ENCODE measurements at places on chromosomes 11 and 22.
A peak's percentile ranks its signal among the peaks of the same experiment; 100 is the strongest.

DNA sequence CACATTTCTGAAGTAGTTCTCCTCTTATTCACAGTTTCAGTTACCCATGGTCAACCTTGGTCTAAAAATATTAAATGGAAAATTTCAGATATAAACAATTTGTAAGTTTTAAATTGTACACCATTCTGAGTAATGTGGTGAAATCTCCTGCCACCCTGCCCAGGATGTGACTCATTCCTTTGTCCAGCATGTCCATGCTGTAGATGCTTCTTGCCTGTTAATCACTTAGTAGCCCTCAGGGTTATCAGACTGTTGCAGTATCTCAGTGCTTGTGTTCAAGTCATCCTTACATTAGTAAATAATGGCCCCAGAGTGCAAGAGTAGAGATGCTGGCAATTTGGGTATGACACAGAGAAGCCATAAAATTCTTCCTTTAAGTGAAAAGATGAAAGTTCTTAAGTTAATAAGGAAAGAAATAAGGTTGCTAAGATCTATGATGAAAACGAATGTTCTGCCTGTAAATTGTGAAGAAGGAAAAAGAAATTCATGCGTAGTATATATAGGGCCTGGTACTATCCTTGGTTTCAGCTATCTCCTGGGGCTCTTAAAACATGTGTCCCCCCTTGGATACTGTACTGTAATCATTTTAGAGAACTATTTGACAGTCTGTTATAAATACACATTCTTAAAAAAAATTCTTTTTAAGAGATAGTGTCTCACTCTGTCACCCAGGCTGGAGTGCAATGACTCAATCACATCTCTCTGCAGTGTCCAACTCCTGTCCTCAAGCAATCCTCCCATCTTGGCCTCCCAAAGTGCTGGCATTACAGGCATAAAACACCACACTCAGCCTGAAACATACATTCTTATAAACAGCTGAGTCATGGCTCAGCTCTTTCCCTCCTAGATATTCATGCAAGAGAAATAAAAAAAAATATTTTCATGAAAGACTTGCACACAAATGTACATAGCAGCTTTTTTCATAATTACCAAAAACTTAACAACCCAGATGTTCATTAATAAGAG is 31.3 kb downstream of the MTNR1B start:
- no peak for DNase-seq

- DNase-seq = no peak
Measured at GRCh38 chr11:62656796-62657429, 3.8 kb upstream of the INTS5 start.

- no peak for DNase-seq
Measured at GRCh38 chr11:79383874-79384273, 57.0 kb downstream of the TENM4 start.

GRCh38 chr22:50139843-50140415 is 30.6 kb upstream of the PANX2 start:
- DNase-seq = no peak

DNA sequence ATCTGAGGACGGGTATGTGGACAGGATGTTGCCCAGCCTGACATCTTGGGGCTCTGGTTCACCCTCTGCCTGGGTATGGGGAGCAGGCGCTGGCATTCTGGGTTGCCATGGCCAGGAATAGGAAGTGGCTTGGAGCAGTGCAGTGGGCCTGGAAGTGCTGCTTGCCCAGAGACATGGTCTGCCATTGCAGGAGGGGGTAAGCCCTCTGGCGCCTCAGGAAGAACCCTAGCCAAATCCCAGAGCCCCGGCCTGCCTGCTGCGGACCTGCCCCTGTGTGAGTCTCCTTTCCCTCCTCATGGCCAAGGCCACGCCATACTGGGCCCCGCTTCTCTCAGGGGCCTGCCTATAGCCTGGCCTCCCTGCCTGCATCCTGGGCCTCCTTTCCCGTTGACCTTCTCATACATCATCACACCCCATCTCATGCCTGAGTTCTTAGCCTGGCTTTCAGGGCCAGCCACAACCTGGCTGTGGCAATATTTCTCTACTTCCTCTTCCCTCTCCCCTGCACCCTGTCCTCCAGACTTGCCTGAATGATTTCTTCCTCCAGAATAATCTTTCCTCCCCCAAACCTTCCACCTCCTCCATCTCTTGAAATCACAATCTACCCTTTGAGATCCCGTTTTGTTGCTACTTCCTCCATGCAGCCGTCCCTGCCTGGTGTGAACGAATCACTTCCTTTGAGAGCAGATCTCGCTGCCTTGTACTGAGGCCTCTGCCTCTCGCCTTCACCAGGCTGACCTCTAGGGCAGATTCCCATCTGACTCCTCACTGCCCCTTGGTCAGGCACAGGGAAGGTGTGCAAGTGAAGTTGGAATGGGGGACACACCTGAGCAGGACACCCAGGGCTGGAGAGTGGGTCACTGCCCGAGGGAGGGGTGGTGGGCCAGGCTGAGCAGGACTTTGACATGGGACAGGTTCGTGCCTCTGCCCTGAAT is 5.2 kb downstream of the CAPN5 start:
- no peak for DNase-seq

DNA sequence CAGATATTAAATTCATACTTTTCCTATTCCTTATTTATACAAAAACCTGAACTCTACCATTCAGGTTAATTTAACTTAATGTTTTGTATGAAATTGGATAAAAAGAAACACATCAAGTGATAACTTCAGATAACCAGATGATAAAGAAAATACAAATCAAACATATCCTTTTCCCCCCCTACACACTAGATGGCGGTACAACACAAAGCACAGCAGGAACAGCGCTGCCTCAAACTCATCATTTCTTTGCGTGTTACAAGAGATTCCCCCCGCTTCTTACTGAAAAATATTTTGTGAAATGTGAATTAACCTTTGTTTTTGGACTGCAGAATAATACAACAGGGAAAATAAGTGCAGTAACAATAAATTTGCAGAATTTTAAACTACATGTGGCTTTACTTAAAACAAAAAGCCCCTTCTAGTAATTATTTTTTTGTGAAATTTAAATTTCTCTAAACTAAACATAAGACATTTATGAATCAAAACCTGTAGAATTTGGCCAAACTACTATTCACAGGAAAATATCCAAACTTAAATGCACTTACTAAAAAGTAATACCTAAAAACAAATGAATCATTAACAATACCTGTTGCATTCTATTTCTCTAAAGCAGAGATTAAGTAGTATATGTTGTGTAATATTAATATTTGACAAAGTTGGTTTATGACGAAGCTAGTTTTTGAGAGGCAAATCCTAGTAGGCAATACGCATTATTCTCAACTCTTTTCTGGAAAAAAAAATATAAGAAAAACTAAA is 74.4 kb downstream of the ARHGAP32 start:
- peak; percentile 86 for DNase-seq

GRCh38 chr11:111941963-111942362 is 4.8 kb downstream of the DIXDC1 start:
- DNase-seq = peak; percentile 42

DNA sequence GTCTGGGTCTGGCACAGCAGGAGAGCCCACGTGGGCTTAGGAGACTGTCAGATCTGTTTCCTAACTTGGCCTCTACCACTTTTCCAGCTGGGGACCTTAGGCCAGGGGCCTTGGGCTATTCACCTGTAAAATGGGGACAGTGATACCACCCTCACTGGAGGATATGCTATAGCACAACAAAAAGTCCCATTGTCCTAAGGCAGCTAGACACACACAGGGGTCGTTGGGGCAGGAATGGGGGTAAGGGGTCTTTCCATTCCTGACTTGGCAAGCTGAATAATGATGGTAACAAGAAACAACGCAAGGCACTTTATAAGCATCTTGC is 2.6 kb upstream of the SH3BP1 start:
- no peak for DNase-seq

DNA sequence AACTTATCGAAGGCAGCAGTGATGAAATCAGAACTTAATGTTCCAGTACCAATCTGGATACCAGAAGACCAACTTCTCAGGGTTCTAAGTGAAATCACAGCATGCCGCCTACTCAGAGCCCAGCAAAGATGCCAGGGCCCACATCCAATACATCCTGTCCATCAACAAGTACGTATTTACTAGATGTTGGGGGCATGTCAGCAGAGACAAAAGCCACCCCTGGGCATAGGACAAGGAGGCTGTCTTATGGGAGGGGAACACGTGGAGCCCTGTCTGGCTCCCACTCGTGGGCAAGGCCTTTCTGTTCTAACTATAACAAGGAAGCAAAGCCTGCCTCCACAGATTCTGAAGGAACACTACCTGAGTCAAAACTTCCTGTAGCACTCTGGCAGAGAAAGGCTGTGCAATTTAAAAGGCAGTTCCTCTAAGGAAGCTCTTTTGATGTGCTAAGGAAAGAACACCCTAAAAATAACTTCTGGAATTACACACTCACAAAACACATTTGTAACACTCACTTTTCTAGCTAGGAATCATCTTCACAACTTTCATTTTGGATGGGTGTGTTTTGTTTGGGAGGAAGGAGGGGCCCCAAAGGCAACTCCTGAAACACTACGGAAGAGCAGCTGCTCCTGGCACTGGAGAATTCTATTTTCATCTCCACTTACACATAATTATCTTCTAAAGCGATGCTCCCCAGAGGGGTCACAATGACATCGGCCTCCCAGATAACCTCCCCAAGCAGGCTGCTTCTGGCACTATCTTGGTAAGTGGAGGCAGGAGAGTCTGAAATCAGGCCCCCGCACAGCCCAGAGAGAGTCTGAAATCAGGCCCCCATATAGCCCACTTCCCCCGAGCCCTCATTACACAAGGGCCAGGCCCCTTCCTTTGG is 14.2 kb downstream of the SMCO4 start:
- DNase-seq = peak; percentile 87

DNA sequence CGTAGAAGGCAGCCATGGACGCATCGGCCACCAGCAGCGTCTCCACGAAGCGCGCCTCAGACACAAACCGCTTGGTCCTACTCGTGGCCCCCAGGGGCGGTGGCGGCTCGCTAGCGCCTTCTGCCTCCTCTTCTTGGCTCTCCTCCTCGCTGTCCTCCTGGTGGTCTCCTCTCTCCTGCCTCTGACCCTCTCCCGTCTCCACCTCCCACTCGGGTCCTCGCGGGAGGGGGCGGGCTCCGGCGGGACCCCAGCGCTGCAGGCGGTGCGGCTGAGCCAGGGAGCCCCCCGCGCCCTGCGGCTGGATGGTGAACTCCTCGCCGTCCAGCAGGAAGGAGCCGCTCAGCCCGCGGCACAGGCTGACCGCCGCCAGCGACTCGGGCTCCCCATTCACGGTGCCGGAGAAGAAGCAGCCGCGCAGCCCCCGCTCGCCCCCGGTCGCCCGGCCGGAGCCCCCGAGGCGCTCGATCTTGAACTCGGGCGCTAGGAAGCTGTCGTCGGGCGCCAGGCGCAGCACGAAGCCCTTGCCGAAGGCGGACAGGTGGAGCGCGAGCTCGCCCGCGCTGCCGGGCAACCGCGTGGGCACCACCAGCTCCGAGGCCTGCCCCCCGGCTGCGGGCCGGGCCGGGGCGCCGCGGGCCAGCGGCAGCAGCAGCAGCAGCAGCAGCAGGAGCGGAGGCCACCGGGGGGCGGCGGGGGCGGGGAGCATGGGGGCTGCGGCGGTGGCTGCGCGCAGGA is 661 bp downstream of the ADAMTS8 start:
- peak; percentile 95 for DNase-seq

DNA sequence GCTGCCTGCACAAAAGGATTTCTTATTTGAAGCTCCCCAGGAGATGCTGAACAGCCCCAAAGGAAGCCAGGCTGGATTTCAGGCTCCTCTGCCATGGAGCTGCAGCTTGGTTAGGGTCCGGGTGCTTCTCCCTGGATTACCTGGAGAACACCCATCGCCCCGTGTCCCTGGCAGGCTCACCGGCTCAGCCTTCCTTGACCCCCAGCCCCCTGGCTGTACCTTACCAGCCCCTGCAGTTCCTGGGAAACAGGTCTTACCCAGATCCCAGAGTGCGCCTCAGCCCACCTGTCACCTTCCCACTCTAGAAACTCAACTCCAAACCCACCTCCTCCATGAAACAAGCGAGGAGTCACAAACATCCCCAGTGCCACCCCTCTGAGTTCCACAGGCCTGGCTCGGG is 45.3 kb upstream of the CD5 start:
- no peak for DNase-seq

- DNase-seq = peak; percentile 85
Measured at GRCh38 chr22:17213976-17214375, 5.3 kb downstream of the ADA2 start.

DNA sequence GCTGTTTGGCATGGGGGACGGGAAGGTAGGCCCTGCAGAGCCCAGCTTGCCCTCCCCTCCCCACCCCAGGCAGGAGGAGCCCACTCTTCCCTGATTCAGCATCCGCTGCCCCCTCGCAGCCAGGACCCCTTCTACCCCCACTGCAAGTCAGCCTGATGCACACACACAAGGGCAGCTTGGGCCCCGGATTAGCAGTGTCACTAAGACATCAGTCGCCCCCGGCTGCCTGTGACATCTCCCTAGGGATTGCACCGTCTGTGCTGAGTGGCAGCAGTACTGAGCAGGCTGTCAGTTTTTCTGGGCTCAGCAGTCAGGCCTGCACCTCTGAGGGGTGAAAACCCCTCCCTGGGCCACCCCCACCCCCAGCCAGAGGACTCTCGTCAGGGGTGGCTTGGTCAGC is 30.4 kb upstream of the SYT7 start:
- DNase-seq = no peak

DNA sequence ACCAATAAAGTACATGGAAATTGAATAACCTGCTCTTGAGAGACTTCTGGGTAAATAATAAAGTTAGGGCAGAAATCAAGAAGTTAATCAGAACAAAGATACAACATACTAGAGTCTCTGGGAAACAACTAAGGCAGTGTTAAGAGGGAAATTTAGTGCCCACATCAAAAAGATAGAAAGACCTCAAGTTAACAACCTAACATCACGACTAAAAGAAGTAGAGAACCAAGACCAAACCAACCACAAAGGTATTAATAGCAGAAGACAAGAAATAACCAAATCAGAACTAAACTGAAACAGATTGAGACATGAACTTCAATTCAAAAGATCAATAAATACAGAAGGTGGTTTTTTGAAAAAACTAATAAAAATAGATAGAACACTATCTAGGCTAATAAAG is 140.7 kb downstream of the JRKL start:
- no peak for DNase-seq

DNA sequence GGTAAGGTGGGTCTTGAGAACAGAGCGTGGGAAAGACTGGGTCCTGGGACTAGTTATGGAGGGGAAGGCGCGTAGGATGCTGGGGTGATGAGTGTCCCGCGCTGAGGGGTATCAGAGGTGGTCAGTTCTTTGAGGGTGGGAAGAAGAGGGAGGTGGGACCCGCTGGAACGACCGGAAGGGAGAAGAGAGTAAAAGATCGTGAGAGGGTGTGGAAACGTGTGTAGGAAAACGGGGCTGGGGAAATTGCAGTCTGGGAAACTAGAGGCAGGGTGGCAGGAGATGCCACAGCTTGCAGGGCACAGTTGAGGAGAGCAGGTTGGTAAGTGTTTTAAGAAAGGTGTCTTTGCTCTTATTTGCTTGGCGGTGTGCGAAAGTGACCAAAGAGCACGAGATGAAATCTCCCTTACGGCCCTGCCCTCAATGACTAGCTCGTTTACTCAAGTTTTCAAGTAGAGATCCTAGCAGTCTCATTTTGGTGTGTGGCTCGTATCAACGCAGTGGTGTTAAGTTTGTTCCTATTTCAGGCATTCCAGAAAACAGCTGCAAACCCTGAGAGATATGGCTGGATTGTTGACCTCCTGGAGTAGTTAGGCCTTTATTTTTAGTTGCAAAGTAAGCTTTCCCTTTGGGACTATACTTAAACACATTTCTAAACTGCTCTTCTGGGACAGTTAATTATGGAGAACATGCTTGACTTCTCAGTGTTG is 615 bp downstream of the STT3A start:
- DNase-seq = no peak
